ENCODE measurements at places on chromosomes 1 and 21. TPM values are rescaled to one million over a fixed set of nuclear protein-coding genes. Genes with fewer than 3 reads are reported as not detected.

C1orf115 gene
- total RNA-seq, result 62.8 TPM

COL24A1 gene
- total RNA-seq, result not detected

CHIA gene
- not detected for total RNA-seq

CR1L gene
- total RNA-seq, result not detected

SH2D1B gene
- total RNA-seq, result 0.13 TPM

ETNK2 gene
- 13.0 TPM for total RNA-seq

FALEC gene
- not detected for total RNA-seq

ZNF697 gene
- total RNA-seq, result 16.8 TPM

LIPI gene
- not detected for total RNA-seq

FCN3 gene
- not detected for total RNA-seq

LYPD8 gene
- not detected for total RNA-seq

NGF gene
- 0.26 TPM for total RNA-seq

FAAH gene
- total RNA-seq, result 0.64 TPM

PGBD5 gene
- total RNA-seq, result 0.38 TPM

Measured in dermis microvascular lymphatic vessel endothelial cell (primary cell).